ENCODE measurements at places on chromosomes 3 and 15. TPM values are rescaled to one million over a fixed set of nuclear protein-coding genes. Genes with fewer than 3 reads are reported as not detected.

The RTP1 gene
- total RNA-seq, result not detected

- H3K4me1 ChIP-seq, result no peaks in the 10 kb centered on the region
- H3K27ac ChIP-seq, result no peak overlapping the region
- no peak for DNase-seq
These were observed 80.4 kb upstream of the SLC6A6 start for GRCh38 chr3:14322001-14322400.

The SAMD7 gene
- not detected for total RNA-seq

DNA sequence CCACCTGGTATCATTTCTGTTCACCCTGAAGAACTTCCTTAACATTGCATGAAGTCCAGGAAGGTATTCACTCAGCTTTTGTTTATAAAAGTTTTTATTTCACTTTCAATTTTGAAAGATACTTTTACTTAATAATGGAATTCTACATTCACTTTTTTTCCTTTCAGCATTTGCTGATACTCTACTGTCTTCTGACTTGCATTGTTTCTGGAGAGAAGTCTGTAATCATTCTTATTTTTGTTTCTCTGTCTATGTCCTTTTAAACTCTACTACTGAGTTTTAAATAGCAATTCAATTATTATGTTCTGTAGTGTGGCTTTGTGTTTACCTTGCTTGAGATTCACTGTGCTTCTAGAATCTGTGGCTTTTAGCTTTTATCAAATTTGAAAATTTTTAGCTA lies 42.4 kb downstream of the MYL3 start:
- H3K27me3 ChIP-seq, result no peaks in the 10 kb centered on the region
- H3K36me3 ChIP-seq, result no peaks in the 10 kb centered on the region
- H3K4me3 ChIP-seq, result no peak overlapping the region
- no peak for DNase-seq
- no peak overlapping the region for H3K27ac ChIP-seq
- no peaks in the 10 kb centered on the region for H3K4me1 ChIP-seq

The CAPN3 gene
- 6.8 TPM for total RNA-seq

DNA sequence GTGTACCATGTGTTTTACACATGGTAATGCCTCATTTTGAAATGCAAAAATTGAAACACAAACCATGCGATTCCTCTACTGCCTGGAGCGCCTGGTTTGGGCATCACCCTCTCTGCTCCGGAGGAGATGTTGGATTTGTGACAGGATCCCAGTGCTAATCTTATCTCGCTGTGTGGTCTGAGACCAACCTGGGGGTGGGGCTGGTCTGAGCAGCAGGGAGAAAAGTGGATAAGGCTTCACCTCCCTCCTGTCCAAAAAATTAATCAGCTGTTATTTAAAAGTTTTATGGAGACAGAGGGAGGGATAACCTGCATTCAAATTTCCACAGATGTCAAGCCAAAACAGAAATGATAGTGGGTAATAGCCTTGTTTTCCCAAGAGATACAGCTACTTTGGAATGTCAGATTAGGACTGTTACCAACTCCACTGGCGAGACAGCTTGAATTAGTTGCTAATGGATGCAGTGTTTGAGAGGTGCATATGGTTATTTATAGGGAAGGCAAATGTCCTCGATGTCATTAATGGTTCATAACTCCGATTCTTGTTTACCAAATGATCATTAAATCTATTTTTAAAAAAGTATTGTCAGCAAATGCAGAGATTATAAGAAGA lies 54.0 kb upstream of the SKOR1 start:
- H3K4me1 ChIP-seq, result no peaks in the 10 kb centered on the region
- no peak for DNase-seq
- no peaks in the 10 kb centered on the region for H3K27me3 ChIP-seq
- no peak overlapping the region for H3K4me3 ChIP-seq

GRCh38 chr15:100020614-100021013 lies 287.4 kb upstream of the LYSMD4 start:
- no peak overlapping the region for H3K4me3 ChIP-seq
- no peak for DNase-seq
- no peaks in the 10 kb centered on the region for H3K27me3 ChIP-seq

GRCh38 chr15:45544266-45545023 lies 21.9 kb upstream of the SLC30A4 start:
- H3K27me3 ChIP-seq, result no peaks in the 10 kb centered on the region
- H3K4me3 ChIP-seq, result no peak overlapping the region
- DNase-seq, result no peak
- H3K36me3 ChIP-seq, result no peaks in the 10 kb centered on the region
- no peaks in the 10 kb centered on the region for H3K4me1 ChIP-seq

- no peaks in the 10 kb centered on the region for H3K27me3 ChIP-seq
- H3K4me1 ChIP-seq, result no peaks in the 10 kb centered on the region
- peak overlapping the region; percentile 77 for H3K27ac ChIP-seq
- no peak overlapping the region for H3K4me3 ChIP-seq
- DNase-seq, result no peak
- no peaks in the 10 kb centered on the region for H3K36me3 ChIP-seq
These were observed 55.0 kb downstream of the POLR2M start for GRCh38 chr15:57761562-57761961.
